Fibroblast of villous mesenchyme (primary cell): ENCODE measurements at places on chromosomes 7 and 10. TPM values are rescaled to one million over a fixed set of nuclear protein-coding genes. Genes with fewer than 3 reads are reported as not detected.

- DNase-seq, result peak; percentile 91
Observed at GRCh38 chr7:41696323-41696916, 6.5 kb downstream of the INHBA start.

The PRKAR2B gene
- 3.9 and 7.1 TPM in 2 replicates for total RNA-seq

The SYT15B gene
- total RNA-seq, result 0.32 TPM in 1 of 2 replicates, not detected in the other

- no peak for DNase-seq
Observed at GRCh38 chr10:90872648-90873020, 860 bp downstream of the RPP30 start.

GRCh38 chr10:124436191-124436638, 13.6 kb downstream of the NKX1-2 start:
- DNase-seq, result no peak

DNA sequence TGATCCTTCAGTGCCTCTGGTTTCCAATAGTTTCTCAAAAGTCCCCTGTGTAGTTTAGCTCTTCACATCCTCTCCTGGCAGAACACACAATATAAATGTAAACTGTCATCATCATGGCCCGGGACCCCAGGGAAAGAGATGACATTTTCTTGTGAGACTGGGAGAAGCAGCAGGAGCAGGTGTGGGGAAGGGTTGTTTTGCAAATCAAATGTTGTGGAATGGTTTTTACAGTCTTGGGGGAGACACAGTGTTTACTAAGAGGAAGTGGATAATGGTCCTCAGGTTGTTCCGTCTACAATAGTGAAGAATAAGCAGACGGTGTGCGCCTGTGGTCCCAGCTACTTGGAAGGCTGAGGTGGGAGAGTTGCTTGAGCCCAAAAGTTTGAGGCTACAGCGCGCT, 159.1 kb downstream of the SEC23IP start:
- no peak for DNase-seq

GRCh38 chr10:61411706-61412105, 41.5 kb downstream of the TMEM26 start:
- peak; percentile 6 for DNase-seq

The HOXA10 gene
- total RNA-seq, result 39.0 and 47.1 TPM in 2 replicates

- DNase-seq, result no peak
Observed at GRCh38 chr7:74287303-74288033, 1.7 kb upstream of the CLIP2 start.

The TMEM225B gene
- 0.43 and 1.6 TPM in 2 replicates for total RNA-seq

The CDC14C gene
- under 0.01 TPM in 1 of 2 replicates, not detected in the other for total RNA-seq

The GFRA1 gene
- total RNA-seq, result 9.3 and 59.6 TPM in 2 replicates

The RPS24 gene
- total RNA-seq, result 1,478 and 1,668 TPM in 2 replicates

DNA sequence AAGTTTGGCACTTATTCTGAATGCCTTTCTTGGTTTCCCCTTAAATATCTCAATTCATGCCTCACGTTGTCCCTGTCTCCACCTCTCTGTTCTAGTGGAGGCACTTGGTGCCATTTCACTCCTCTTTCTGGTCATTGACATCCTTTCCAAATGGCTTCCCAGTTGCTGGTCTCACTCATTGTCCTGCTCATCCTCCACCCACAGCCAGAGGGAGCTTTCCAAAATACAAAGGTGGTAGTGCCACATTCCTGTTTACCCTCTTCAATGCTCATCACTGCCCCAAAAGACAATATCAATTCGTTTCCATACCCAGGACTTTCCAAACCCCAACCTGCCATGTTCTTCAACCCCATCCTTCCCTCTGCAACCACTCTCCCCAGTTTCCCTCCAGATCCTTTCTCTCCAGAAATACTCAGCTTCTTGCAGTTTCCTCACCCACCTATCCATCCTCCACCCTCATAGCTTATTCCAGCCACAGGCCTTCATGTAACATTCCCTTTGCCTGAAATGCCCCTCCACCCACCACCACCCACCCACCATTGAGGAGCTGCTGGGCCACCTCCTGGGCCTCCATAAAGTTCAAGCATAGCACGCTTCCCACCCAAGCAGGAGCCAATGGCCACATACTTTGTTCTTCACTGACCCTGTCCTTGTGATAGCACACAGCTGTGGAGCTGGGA, 63.1 kb upstream of the ADRB1 start:
- DNase-seq, result no peak

The OR6V1 gene
- total RNA-seq, result not detected in 2 replicates

DNA sequence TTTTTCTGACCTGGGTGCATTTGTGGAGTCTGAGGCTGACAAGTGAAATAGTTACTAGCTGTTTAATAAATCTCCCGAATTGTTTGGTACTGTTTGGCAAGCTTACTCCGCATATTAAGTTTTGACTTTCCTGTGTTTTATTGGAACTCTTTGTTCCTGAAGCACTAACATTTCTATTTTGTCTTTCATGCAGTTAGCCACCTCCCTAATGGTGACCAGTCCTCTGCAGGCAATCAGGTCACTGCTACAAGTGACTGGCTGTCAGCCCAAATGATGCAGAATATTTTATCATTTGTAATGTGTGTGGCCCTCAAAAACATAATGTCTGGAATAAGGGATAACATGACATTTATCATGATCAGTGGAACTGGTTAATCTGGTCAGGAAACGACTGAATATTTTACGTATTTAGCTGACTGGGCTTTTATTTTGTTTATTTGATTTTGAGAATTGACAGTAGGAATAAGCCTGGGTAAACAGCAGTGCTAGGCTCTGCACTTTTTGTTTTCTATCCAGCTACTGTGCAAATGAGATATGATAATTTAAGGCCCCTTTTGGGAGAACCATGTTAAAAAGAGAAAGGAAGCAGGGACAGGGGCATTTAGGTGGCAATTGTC, 82.9 kb downstream of the ST7 start:
- DNase-seq, result no peak

DNA sequence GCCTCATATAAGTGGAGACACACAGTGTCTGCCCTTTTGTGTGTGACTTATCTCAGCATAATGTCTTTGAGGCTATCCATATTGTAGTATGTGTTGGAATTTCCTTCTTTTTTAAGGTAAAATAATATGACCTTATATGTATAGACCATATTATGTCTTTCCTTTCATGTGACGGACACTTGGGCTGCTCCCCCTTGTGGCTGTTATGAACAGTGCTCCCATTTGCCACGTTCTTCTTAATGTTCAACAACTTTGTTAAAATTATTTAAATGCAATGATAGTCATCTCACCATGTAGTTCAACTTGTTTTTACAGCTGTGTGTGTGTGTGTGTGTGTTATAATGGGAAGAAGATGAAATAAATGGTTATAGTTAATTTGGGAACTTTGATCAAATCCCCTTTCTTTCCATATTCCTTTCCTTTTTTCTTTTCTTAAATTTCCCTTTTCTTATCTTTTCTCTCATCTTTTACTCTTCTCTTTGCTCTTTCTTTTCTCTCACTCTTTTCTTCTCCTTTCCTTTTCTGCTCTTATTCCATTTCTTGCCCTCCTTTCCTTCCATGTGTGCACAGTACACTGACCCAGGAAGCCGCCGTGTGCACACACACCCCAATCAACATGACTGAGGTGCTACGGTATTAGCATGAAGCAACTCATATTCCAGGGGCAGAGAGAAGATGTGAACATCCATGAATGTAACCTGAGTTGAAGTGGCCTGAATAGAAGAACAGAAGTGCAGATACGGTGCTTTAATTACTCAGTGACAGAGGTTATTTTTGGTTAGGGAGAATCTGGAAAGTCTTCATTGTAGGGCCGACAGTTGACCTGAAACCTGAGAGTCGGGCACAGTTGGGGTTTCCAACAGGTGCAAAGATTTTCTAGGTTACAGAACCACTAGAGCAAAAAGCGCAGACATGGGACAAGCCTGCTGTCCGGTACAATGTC, 596.6 kb downstream of the SDK1 start:
- DNase-seq, result peak; percentile 53

The ZNF655 gene
- 75.7 and 88.5 TPM in 2 replicates for total RNA-seq

- DNase-seq, result no peak
Observed at GRCh38 chr7:127527561-127527960, 57.8 kb downstream of the GCC1 start.

DNA sequence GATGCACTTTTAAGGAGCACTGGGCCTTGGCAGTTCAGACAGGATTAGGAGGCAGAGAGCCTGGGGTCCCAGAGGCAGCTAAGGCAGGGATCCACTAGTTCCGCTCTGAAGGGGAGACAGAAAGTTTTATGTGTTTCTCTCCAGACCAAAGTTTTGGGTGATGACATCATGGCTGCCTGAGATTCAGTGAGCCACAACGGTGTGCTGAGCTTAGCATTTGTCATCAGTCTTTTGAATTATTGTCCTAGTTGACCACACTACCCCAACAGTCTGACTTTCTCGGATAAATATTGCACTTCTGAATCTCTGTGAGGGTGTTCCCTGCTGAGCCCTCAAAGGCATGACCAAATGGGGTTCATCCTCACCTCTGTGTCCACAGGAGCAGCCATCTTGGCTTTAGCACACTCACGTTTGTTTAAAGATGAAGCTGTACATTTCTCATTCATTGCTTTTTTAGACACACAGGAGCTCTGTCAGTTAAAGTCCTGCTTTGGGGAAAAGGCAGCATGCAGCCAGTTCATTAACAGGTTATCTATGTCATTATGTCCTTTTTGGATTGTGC, 297.7 kb upstream of the LRGUK start:
- peak; percentile 10 for DNase-seq

The ALOX5 gene
- not detected in 2 replicates for total RNA-seq

The EPO gene
- not detected in 2 replicates for total RNA-seq

The VAX1 gene
- not detected in 2 replicates for total RNA-seq

DNA sequence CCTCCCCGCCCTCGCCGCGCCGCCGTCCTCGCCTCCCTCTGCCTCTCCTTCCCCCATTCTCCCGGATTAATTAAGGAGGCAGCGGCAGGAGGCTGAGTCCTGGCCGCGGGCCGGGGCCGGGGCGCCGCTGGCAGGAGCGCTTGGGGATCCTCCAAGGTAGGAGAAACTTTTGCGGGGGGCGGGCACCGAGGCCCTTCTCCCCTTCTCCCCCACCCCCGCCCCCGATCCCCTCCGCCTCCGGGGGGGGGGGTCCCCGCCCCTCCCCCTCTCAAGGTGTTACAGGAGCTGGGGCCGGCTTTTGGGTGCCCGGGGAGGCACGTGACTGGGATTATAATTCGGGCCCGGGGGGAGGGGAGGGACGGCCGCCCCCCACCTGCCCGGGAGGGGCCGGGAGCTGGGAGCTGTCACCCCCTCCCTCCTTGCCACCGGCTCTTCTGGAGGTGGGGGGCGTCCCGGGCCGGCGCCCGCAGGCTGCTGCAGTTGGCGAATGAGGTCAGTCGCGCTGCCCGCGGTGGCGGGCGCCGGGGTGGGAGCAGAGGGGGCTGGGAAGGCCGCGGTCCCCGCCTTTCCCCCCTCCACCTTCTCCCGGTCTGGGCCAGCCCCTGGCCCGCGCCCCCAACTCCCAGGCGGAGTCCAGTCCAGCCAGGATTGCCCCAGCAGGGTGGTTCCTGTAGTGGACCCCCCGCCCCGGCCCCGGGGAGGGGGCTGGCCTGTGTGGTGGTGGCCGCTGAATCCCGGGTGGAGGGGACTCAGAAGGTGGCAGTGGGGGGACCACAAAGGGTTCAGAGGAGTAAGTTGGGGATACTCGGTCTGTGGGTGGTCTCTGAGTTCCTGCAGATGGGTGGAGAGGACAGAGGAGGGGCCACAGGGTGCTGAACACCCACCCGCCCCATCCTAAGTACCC, 567 bp downstream of the GTF2IRD1 start:
- DNase-seq, result no peak
